ENCODE measurements at places on chromosomes 3 and 15. TPM values are rescaled to one million over a fixed set of nuclear protein-coding genes. Genes with fewer than 3 reads are reported as not detected.
A peak's percentile ranks its signal among the peaks of the same experiment; 100 is the strongest.

Gene OXNAD1
- 24.8 TPM for total RNA-seq

DNA sequence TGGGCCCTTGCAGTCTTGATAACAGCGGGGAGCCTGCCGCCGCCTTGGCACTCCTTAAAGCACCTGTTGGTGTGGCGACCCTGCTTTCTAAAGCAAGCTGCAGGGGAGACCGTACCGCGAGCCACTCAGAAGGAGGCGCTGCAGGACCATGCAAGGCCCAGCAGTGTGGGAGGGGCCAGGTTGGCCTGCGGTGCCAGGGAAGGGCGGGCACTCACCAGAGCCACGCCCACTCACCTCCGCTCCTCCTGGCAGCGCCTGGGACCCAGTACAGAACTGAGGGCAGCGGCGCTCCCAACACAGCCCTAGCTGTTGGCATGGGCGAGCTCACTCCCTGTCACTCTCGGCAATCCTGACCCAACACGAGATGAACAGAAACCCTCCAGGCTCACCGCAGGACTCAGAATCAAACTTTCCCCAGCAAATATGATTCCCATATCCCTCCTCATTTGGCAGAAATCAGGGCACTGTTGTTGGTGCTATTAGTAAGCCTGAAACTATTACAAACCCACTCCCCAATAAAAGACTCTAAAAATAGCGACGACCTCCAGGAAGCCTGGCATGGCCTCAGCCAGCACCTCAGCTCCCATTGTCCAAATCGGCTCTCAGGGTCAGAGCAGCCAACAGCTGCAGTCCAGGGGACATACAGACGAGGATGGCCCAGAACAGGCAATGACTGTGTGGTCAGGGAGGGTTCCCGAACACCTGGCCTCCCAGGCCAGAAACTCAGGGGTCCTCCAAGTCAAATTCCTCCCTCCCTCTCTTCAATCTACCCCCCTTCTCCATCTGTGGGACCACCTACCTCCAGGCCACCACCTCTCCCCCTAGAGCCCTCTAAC lies 77.2 kb downstream of the TBC1D2B start:
- DNase-seq, result peak; percentile 73

DNA sequence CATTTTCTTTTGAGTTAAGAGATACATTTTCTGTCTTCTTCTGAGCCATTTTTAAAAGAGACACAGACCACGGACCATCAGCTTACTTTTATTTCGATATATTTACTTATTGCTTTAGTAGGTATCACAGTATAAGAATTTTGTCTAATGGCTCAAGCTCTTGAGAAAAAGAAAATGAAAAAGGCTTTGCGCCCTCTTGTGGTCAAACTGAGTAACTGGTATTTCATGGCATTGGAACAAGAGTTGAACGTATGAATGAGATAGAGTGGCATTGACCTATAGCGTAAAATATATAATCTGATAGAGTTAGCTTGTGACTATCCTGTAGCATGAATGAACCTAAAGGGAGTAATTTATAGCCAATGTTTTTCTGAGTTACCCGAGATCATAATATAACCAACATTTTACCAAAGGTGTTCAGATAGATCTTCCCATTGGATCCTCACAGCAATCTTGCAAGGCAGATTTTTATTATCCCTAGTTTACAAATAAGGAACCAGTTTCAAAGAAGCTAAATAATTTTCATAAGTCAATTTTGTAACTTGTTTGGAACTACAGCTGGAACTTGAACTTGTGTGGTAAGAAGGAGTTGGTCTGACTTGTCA lies 154.6 kb downstream of the POLR2M start:
- no peak for DNase-seq

- DNase-seq, result no peak
Measured at GRCh38 chr3:32842531-32842931, 24.7 kb downstream of the TRIM71 start.

- DNase-seq, result no peak
Measured at GRCh38 chr3:111963424-111963823, 15.4 kb upstream of the ABHD10 start.

Gene CA12
- total RNA-seq, result 0.14 TPM

DNA sequence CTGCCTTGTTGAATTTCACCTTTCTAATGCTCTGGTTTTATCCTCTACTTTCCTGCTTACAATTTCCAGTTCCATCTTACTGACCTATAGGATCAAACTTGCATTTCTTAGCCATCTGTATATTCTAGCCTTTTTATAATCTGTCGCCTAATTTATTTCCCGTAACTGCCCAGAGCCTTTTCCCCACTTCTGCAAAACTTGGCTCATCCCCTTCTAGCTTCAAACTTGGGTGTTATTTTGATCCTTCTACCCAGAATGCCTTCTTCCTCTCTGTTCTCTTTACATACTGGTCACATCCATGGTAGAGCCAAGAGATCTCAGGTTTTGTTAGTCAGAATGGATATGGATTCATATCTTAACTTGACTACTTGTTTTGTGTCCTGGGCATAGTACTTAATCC lies 2.6 kb downstream of the SACM1L start:
- no peak for DNase-seq

- no peak for DNase-seq
Measured at GRCh38 chr15:55344206-55344605, 25.2 kb downstream of the PIGB start.

- no peak for DNase-seq
Measured at GRCh38 chr15:35880896-35881295, 334.9 kb upstream of the DPH6 start.
